ENCODE measurements at places on chromosomes 16 and 17. TPM values are rescaled to one million over a fixed set of nuclear protein-coding genes. Genes with fewer than 3 reads are reported as not detected.
A peak's percentile ranks its signal among the peaks of the same experiment; 100 is the strongest.

GRCh38 chr17:7806587-7806986 lies 27.4 kb upstream of the KDM6B start:
- peaks cover 6% of the 10 kb centered on the region for H3K4me1 ChIP-seq
- H3K27ac ChIP-seq, result no peak overlapping the region
- H3K4me3 ChIP-seq, result no peak overlapping the region

DNA sequence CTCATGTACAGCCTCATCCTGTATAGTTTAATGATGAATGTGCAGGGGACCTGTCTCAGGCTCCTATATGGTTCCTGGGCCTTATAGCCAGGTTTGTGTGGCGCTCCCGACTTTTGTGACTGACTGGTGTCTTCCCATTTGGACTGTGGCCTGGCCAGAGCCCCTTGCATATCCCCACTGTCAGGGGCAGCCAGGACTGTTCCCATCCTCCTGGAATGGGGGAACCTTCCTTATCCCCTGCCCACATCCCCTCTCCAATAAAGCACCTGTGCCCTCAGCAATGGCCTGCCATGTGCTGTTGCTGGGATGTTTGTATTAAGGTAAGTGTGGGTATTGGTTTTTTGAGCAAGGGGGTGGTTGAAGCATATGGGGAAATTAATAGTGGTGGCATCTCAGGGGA lies 2.6 kb downstream of the B3GNT9 start:
- H3K4me3 ChIP-seq, result no peak overlapping the region
- peaks cover 23% of the 10 kb centered on the region for H3K4me1 ChIP-seq
- DNase-seq, result no peak
- peak overlapping the region; percentile 49 for H3K27ac ChIP-seq
- H3K36me3 ChIP-seq, result peaks cover 8% of the 10 kb centered on the region
- H3K27me3 ChIP-seq, result peaks cover 5% of the 10 kb centered on the region

GRCh38 chr16:68093816-68094613 lies 8.8 kb downstream of the NFATC3 start:
- H3K36me3 ChIP-seq, result peaks cover 14% of the 10 kb centered on the region
- peak; percentile 55 for DNase-seq
- H3K27ac ChIP-seq, result peak overlapping the region; percentile 69

GRCh38 chr16:46607529-46607928 lies 13.7 kb downstream of the SHCBP1 start:
- no peak overlapping the region for H3K4me3 ChIP-seq
- H3K27ac ChIP-seq, result no peak overlapping the region
- H3K27me3 ChIP-seq, result no peaks in the 10 kb centered on the region

DNA sequence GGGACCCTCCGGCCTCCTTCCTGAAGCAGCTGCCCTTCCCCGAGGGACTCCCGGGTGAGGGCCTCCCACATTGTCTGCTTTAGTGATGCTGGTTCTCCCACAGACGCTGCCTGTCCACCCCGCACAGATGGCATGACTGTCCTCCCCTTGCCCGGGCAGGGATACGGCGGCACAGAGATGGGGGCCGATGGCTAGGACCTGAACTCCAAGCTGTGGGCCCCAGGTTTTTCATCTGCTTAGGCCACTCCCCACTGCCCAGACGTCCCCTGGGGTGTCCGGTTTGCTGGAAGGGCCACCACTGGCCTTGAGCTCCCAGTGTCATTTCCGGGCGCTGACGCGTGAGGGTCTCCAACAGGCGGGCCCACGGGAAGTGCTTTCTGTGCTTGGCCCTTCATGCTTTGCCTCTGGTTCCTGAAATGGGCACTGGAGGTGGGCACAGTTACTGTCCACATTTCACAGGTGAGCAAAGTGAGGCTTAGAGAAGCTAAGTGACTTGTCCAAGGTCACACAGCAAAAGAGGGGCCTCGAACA lies 87.4 kb upstream of the CBX4 start:
- no peak overlapping the region for H3K27ac ChIP-seq
- H3K27me3 ChIP-seq, result peaks cover 39% of the 10 kb centered on the region
- DNase-seq, result no peak
- no peaks in the 10 kb centered on the region for H3K36me3 ChIP-seq

DNA sequence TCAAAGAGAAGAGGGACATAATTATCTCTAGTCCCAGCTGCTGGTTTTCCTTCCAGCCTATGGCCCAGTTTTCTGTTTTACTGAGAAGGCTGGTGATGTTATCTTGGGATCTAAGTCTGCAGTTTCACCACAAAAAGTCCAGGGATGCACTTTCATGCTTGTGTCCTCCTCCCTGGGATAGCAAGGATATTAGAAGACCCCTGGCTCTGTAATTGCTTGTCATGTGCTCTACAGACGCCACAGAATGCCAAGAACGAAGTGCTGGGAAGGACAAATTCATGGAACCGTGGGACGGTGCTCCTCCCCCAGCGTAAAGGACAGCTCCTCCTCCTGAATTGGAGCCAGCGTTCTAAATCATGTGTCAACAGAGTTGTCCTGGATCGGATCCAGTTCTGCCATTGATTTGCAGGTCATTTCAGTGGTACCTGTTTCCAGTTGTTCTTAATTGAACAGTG lies 8.6 kb downstream of the MAPT start:
- no peak for DNase-seq
- H3K4me3 ChIP-seq, result no peak overlapping the region
- no peak overlapping the region for H3K27ac ChIP-seq
- peaks cover 47% of the 10 kb centered on the region for H3K27me3 ChIP-seq
- H3K4me1 ChIP-seq, result no peaks in the 10 kb centered on the region
- no peaks in the 10 kb centered on the region for H3K36me3 ChIP-seq

GRCh38 chr16:79608976-79609375 lies 8.4 kb upstream of the MAF start:
- H3K4me3 ChIP-seq, result no peak overlapping the region
- no peaks in the 10 kb centered on the region for H3K36me3 ChIP-seq
- peaks cover 4% of the 10 kb centered on the region for H3K27me3 ChIP-seq
- no peaks in the 10 kb centered on the region for H3K4me1 ChIP-seq
- no peak overlapping the region for H3K27ac ChIP-seq

DNA sequence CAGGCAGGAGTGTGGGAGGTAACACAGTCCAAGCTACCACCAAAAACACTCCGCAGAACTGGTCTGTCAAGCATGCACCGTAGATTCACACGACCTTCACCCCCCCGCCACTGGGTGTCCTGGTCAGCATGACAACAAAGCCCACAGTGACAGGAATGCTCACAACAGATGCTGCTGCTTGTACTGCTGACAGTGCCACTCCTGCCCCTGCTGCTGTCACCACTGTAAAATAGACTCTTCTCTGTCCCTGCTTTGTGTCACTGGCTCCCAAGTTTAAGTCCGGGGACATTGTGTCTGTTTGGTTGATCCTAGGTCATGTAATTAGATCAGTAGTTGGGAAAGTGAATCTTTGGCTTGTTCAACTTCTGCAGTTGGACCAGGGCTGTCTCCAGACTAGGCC lies 7.0 kb upstream of the ODF4 start:
- H3K4me3 ChIP-seq, result no peak overlapping the region
- H3K4me1 ChIP-seq, result 0 out of 2 replicates have a peak, but pooled peaks cover 1% of the 10 kb centered on the region
- H3K36me3 ChIP-seq, result no peaks in the 10 kb centered on the region
- DNase-seq, result no peak

DNA sequence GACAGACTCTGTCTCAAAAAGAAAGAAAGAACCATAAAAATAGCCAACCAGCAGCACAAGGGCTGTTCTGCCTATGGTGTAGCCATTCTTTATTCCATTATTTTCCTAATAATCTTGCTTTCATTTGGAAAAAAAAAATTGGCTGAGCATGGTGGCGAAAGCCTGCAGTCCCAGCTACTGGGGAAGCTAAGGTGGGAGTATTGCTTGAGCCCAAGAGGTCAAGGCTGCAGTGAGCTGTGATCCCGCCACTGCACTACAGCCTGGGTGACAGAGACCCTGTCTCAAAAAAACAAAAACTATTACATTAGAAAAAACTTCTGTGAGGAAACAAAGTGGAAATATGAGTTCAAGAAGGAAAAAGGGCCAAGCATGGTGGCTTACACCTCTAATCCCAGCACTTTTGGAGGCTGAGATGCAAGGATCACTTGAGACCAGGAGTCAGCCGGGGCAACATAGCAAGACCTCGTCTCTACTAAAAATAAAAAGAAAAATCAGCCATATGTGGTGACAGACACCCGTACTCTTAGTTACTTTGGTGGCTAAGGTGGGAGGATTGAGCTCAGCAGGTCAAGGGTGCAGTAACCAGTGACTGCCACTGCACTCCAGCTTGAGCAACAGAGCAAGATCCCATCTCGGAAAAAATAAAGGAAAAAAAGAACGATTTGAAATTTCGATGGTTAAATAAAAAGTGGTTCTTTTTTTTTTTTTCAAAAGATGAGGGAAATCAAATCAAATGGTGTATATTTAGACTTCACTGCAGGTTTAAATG lies 2.5 kb downstream of the DCAKD start:
- H3K36me3 ChIP-seq, result peaks cover 6% of the 10 kb centered on the region
- peaks cover 42% of the 10 kb centered on the region for H3K4me1 ChIP-seq
- no peak for DNase-seq
- 0 out of 2 replicates have a peak, but pooled peaks cover 1% of the 10 kb centered on the region for H3K27me3 ChIP-seq
- H3K27ac ChIP-seq, result peak overlapping the region; percentile 31
- H3K4me3 ChIP-seq, result peak overlapping the region; percentile 39

- peaks cover 41% of the 10 kb centered on the region for H3K4me1 ChIP-seq
- no peak overlapping the region for H3K4me3 ChIP-seq
- H3K27ac ChIP-seq, result no peak overlapping the region
Observed at GRCh38 chr17:19343671-19344151, 18.8 kb downstream of the B9D1 start.

DNA sequence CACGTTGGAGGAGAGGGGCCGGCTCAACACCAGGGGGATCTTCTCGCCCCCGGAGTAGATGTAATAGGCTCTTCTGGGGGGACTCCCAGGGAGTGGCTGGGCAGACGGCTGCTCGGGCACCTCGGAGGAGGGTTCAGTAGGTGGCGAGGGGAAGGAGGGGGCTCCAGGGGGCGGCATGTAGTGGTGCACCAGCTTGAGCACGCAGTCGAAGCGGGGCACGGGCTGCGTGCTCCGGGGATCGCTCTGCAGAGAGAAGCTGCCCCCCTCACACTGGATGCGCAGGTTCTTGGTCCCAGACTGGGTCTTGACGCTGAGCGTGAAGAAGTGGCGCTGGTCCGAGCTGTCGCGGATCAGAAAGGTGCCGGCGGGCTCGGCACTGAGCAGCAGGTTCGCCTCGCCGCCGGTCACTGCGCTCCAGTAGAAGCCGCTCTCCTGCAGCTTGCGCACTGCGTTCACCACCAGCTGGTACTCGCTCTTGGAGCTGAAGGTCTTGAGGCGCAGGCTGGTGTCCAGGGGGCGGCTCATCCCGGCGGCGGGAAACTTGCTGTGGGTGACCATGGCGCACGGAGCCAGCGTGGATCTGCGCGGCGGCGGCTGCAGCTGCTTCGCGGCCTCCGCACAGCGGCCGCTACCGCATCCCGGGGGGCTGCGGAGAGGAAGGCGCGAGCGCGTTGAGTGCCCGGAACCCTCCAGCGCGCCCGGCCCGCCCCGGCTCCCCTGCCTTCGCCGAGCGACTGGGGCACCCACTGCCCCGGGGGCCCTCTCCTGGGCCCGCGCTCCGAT lies 1.1 kb downstream of the SOCS3 start:
- peak overlapping the region; percentile 98 for H3K27ac ChIP-seq
- peaks cover 22% of the 10 kb centered on the region for H3K36me3 ChIP-seq
- H3K4me1 ChIP-seq, result peaks cover 49% of the 10 kb centered on the region
- peak; percentile 27 for DNase-seq
- peaks cover 27% of the 10 kb centered on the region for H3K27me3 ChIP-seq

DNA sequence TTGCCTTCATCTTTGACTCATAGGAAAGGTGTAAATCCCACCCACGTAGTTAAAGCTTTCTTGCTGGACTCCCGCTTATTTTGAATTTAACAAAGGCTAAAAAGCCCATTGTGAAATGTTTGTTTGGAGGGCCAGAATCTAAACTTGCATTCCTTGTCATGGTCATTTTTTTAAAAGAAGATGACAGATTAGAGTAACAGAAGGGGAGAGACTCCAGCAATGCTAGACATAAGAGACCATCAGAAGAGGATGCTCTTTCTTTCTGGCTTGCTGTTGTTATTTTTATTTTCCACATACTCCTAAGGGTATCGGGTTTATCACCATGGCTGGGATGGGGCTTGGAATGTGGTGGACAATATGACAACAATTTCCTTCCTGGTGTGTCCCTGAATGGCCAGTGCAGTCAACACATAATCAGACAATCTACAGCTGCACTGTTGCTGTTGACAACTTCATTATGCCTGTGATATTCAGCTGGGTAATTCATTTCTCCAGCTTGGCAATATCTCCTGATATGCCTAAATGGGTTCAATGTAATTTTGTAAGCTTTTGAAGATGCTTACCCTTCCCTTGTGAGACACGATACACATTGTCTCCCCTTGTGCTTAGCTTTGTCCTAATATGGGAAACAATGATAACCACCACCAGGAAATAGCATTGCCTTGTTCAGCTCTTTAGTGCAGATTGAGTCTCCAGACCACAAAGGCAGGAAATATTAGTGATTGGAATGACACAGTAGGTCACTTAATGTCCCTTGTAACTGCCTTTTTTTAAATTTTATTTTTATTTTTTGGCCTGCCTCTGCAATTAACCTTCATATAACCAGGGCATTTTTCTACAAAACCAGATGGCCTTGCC lies 164.3 kb downstream of the ANKFN1 start:
- H3K4me1 ChIP-seq, result peaks cover 82% of the 10 kb centered on the region
- 0 out of 2 replicates have a peak, but pooled peaks cover 4% of the 10 kb centered on the region for H3K36me3 ChIP-seq
- H3K27ac ChIP-seq, result peak overlapping the region; percentile 26

DNA sequence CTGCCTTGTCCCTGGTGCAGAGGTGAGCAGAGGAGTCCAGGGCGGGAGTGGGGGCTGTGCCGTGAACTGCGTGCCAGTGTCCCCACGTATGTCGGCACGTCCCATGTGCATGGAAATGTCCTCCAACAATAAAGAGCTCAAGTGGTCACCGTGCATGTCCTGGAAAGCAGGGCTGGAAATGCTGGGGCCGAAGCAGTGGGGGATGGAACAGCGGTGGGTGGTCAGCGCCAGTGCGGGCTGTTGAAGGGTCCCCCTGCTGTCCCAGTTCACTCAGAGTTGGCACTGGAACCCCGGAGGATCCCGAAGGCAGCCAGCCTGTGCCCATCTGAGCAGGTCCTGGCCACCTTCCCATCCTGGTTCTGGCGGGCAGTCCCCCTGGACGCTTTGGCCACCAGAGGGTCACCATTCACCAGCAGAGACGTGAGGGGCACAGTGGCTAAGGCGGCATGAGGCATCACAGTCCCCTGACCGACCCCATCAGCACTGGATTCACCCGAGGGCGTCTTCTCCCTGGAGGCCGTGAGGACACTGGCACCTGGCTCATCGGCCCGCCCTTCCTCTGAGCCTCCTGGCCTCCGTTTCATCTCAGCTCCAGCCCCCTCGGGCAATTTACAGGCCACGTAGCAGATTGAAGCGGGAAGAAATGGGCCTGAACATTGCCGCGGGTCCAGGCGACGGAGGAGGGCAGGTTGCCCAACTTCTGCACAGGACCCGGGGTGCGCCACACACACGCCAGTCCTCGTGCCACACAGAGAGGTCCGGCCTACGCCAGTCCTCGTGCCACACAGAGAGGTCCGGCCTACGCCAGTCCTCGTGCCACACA lies 10.1 kb downstream of the GCGR start:
- no peak overlapping the region for H3K4me3 ChIP-seq
- H3K36me3 ChIP-seq, result no peaks in the 10 kb centered on the region
- H3K27me3 ChIP-seq, result peaks cover 6% of the 10 kb centered on the region
- H3K4me1 ChIP-seq, result peaks cover 12% of the 10 kb centered on the region
- H3K27ac ChIP-seq, result no peak overlapping the region

CPD gene
- 52.0 TPM for total RNA-seq

ACLY gene
- 271 TPM for total RNA-seq

SEC14L5 gene
- total RNA-seq, result not detected

ZNF205 gene
- total RNA-seq, result 8.2 TPM

KRT20 gene
- not detected for total RNA-seq

ACSM2A gene
- not detected for total RNA-seq

ZSCAN10 gene
- total RNA-seq, result not detected

GHDC gene
- total RNA-seq, result 6.6 TPM
